ENCODE measurements at places on chromosomes 1 and 21. TPM values are rescaled to one million over a fixed set of nuclear protein-coding genes. Genes with fewer than 3 reads are reported as not detected.

DNA sequence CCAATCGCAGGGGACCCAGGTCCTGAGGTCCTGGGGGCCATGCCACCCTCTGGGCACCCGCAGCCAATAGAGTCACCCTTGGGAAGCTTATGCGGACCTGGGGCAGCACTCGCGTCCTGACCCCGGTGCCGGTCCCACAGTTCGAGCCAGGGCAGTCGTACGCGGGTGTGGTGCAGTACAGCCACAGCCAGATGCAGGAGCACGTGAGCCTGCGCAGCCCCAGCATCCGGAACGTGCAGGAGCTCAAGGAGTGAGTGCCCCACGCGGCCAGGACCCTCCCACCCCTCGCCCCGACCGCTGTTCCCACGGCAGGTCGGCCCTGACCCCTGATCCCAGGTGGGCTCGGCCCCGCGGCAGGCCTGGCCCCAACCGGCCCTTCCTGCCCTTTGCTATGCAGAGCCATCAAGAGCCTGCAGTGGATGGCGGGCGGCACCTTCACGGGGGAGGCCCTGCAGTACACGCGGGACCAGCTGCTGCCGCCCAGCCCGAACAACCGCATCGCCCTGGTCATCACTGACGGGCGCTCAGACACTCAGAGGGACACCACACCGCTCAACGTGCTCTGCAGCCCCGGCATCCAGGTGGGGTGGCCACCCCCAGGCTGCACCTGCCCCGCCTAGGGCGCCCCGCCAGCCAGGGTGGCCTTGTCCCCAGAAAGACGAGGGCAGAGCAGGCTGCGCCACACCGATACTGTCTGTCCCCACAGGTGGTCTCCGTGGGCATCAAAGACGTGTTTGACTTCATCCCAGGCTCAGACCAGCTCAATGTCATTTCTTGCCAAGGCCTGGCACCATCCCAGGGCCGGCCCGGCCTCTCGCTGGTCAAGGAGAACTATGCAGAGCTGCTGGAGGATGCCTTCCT lies 20.5 kb downstream of the COL6A1 start:
- peak; percentile 13 for DNase-seq

- DNase-seq = no peak
Measured at GRCh38 chr1:115547696-115548095, 94.1 kb upstream of the VANGL1 start.

GRCh38 chr1:187409341-187409740 lies 580.6 kb downstream of the PLA2G4A start:
- DNase-seq = no peak

DNA sequence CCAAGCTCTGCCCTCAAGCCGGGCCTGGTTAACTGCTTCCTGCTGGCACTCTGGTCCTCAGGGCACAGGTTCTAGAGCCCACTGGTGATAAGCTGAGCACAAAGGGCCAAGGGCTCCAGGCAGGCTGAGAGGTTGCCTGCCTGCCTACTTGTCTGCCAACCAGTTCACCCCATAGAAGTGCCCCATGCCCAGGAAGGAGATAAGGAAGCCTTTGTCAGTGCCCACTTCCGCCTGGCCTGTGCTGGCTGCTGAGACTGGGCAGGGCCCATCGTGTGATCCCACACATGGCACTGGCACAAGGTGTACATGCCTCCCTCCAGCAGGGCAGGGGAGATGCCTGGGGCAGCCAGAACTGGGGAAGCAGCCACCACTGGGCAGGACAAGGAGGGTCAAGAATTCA lies 24.1 kb downstream of the SLC9A1 start:
- no peak for DNase-seq

DNA sequence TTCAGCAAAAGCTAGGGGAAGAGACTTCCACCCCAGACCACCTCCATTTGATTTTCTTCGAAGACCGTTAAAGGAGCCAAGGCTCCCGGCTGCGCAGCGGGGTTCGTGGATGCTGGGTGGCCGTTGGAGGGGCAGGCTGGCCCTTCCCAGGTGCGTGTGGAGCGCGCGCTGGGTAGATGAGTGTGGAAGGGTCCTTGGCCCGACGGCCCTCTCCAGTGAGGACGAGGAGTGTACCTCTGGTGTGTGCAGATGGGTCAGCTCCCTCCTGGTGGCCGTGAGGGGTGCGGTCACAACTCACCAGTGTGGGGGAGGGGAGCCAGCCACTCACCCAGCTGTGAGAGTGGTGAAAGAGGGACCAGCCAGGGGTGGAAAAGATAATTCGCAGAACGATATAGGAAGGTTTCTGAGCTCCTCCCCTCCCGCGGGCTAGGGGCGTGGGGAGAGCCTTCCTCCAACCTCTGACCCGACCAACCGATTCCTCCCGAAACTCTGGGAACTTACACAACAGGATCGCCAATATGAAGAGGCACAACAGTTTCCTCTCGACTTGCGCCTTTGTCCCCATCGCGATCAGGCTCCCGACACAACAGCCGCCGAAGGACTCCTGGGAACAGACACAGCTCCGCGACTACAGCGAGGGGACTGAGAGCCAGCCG lies at the start of gene F11R:
F11R (minus strand) TSS at position 644 of the 656 bp plus-strand sequence; CDS start at position 565, 79 bp downstream.
- DNase-seq = peak; percentile 61

- no peak for DNase-seq
Measured at GRCh38 chr1:170634293-170634692, 29.6 kb upstream of the PRRX1 start.

DNA sequence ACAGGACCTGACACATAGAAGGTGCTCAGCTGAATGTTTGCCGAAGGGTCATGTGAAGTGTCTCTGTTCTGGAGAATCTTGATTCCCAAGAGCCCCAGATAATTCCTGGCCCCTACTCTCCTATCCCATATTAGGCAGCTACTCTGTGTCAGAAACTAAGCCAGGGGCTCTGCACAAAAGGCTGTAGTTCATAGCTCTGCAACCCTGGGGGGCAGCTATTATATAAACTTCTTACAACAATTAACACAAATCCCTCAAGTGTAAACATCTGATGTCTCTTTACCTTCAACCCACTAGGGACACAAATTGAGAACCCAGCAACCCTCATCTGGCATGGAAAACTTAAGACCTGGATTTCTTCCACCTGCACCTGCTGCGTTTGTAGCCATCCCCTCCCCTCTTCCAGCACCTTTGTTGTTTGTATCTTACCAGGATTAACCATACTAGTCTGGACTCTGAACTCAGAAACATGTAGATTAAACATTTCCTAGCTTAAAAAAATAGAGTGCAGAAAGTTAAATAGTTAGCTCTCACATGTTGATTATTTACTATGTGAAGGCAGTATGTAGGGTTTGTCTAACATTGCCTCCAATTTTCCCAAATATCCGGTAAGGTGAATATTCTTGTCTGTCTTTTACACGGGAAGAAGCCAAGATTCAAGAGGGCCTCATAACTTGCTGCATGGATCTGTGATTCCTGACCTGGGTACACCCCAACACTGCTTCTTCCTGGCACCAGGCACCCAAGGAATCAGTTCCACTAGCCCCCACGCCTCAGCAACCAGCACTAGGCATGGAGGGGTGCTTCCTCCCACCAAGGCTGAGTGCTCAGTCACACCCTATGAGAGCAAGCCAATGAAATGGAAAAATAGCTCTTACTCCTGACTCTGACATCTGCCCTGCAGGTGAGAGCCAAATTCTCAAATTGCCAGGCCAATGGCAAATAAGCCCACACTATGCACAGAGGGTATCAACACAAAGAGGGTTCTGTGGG lies 220.7 kb upstream of the HOOK1 start:
- no peak for DNase-seq

GRCh38 chr21:27225940-27226339 lies 259.1 kb upstream of the ADAMTS5 start:
- DNase-seq = no peak

DNA sequence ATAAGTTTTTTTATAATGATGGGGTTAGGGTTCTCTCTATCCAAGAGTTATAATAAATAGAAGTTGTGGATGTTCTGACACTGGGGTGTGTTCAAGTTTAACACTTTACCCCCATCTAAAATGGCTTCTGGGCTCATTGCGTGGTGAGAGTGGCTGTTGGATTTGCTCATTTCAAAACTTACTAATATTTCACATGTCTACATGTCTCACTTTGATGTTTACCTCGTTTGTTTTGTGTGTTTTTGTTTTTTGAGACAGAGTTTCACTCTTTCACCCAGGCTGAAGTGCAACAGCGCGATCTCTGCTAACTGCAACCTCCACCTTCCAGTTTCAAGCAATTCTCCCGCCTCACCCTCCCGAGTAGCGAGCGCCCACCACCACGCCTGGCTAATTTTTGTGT lies 3.7 kb downstream of the RRP1B start:
- DNase-seq = no peak

DNA sequence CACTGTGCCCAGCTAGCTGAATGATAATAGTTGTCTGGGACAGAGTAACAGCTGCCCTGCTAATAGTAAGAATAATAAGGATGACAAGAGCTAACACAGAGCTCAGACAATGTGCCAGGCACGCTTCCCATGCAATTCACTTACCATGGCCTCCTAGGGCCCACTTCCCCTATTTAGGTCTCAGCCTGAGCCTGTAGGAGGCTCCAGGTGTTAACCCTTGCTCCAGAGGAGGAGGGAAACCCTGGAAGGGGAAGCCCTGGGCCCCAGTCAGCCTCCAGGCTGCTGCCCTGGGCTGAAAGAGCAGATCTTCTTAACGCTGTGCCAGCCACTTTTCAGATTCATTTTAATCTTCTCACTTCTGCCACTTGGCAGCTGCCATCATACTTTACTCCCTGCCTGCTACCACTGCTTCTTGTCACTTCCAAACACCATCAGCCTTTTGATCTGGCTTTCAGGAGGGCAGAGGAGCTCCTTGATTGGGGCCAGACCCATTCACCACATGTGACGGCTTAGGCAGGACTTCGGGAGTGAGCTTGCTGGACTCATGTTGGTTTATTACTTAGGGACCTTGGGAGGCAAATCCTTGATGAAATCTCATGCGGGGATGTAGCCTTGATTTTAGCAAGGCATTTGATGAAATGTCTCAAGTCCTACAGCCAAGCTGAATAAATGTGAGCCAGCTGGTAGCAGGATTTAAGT lies 66.7 kb upstream of the PARP1 start:
- no peak for DNase-seq

Gene AADACL3
- not detected for total RNA-seq

Gene SSBP3
- 47.8 TPM for total RNA-seq

Gene CNIH3
- total RNA-seq = 3.1 TPM

Gene RPTN
- total RNA-seq = not detected

Gene KCNE1
- 6.5 TPM for total RNA-seq

Gene NT5C1A
- total RNA-seq = not detected
